ENCODE measurements at places on chromosomes 3 and 15. TPM values are rescaled to one million over a fixed set of nuclear protein-coding genes. Genes with fewer than 3 reads are reported as not detected.

DNA sequence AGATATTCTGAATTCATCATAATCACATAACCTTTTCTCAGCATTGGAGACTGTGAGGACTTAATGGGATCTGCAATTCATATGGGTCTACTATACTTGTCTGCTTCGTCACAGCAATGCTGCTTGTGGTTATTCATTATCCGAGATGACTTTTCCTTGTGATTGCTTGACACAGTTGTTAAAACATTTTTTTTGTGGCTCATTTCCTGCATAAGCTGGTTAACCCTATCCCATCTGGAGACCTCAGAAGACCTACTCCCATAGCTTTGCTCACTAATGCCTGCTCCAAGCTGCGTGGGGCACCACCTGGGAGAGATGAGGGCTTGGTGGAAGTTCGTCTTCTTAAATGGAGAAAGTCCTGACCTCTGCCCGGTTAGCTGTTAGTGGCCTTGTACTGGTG is 360.8 kb downstream of the CHST2 start:
- DNase-seq = no peak

DNA sequence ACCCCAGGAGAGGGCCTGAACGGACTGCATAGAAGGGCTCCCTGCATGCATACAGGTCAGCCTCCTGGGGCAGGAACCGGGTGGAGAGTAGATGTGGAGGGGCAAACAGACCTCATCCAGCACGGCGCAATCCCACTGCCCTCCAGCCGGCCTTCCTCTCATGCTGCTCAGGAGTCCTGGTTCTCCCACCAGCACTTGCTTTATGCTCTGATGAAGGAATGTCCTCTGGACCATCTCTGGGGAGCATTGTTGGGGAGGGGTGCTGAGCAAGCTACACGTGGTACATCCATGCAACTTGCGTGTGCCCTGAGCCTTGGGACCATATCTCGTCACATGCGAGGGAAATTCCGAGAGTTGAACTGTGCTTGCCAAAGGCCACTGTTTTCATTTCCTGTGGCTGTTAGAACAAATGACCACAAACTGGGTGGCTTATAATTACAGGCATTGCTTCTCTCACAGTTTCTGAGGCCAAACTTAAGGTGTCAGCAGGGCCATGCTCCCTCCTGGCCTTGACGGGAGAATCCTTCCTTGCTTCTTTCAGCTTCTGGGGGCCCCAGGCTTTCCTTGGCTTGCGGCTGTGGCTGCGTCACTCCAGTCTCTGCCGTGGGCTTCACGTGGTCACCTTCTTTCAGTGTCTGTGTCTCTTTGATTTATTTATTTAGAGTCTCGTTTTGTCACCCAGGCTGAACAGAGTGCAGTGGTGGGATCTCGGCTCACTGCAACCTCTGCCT is 12.2 kb downstream of the SELENOS start:
- DNase-seq = no peak

NR2E3 gene
- polyA plus RNA-seq = 7.4 TPM

TRH gene
- 0.34 TPM for polyA plus RNA-seq

GRCh38 chr3:68163062-68163461 is 508.6 kb upstream of the SUCLG2 start:
- no peak for DNase-seq

GRCh38 chr3:197841789-197842188 is 50.7 kb downstream of the LRCH3 start:
- DNase-seq = no peak

DNA sequence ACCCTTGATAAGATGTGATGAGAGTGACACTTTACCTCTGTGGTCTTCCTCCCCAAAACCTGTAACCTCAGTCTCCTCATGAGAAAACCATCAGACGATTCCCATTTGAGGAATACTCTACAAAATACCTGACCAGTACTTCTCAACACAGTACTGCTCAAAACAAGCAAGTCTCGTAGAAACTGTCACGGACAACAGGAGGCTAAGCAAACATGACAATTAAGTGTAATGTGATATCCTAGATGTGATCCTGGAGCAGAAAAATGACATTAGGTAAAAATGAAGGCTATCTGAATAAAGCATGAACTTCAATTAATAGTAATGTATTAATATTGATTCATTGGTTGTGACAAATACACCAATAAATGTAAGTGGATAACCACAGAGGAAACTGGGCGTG is 113.6 kb downstream of the CACNA2D3 start:
- DNase-seq = no peak

SCN11A gene
- polyA plus RNA-seq = 2.5 TPM

P2RY1 gene
- 4.8 TPM for polyA plus RNA-seq

DNA sequence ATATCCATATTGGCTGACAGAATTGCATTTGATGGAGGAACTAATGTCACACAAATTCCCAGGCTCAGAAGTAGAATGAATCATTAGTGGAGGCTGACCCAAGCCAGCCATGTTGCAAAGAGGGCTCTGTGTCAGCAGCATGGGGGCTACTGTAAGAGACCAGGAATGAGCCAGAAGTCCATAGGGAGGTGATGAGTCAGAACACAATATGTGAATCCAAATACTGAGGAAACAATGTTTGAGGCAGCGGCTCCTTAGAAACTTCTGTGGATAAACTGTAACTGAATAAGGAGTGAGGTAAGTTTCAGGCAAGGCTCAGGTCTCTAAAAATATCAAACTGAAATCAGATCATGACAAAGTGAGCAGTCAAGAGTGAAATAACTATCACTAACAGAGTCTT is 170.7 kb downstream of the WDR72 start:
- DNase-seq = no peak

DNA sequence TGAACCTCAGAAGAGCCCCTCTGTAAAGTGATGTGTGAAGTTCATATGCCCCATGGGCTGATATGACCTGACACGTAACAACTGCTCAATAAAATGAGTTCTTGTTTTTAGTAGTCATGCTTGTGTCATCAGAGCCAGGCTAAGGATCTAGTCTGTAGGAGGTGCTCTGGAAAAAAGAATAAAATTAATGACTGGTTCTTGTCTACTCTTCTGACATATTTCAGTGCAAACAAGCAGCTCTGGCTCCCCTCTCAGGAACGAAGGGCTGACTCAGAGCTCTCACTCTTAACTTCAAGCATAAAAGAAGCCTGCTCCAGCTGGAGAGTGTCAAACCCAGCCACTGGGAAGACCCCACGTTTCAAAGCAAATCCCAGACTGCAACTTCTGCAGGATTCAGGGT is 77.0 kb downstream of the LRIG1 start:
- no peak for DNase-seq

SKIL gene
- polyA plus RNA-seq = 28.2 TPM

- DNase-seq = no peak
Observed at GRCh38 chr15:63950911-63951481, 95.3 kb downstream of the DAPK2 start.

TGM4 gene
- polyA plus RNA-seq = not detected

DNA sequence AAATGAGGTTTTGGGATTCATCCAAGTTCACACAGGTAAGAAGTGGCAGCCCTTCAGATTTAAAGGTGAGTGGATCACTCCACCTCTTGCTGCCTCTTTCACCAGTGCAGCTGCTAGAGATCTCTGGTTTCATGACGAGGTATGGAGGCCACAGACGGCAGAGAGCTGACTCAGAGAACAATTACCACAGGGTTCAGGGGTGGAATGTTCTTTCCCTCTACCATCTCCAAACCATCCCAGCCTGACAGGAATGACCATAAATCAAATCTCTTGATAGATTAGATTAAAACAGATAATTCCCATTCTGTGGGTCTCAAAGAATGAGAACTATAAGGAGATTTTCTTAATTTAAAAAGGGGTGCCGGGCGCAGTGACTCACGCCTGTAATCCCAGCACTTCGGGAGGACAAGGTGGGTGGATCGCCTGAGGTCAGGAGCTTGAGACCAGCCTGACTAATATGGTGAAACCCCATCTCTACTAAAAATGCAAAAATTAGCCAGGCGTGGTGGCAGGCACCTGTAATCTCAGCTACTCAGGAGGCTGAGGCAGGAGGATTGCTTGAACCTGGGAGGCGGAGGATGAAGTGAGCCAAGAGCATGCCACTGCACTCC is 174.2 kb upstream of the ATP11B start:
- DNase-seq = no peak

GRCh38 chr15:61138156-61138555 is 90.9 kb downstream of the RORA start:
- DNase-seq = no peak

- DNase-seq = no peak
Observed at GRCh38 chr15:71575474-71576045, 234.8 kb upstream of the NR2E3 start.

DNA sequence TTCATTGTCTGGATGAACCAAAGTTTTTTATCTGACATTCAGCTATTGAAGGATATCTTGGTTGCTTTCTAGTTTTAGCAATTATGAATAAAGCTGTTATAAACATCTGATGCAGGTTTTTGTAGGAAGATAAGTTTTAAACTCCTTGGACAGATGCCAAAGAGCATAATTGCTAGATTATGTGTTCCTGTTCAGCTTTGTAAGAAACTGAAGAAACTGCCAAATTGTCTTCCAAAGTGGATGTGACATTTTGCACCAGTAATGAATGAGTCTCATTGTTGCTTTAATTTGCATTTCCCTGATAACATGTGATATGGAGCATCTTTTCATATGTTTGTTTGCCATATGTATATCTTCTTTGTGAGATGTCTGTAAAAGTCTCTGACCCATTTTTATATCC is 239.9 kb upstream of the TTC14 start:
- DNase-seq = no peak

CLPX gene
- polyA plus RNA-seq = 39.5 TPM

SSUH2 gene
- 3.5 TPM for polyA plus RNA-seq

DNA sequence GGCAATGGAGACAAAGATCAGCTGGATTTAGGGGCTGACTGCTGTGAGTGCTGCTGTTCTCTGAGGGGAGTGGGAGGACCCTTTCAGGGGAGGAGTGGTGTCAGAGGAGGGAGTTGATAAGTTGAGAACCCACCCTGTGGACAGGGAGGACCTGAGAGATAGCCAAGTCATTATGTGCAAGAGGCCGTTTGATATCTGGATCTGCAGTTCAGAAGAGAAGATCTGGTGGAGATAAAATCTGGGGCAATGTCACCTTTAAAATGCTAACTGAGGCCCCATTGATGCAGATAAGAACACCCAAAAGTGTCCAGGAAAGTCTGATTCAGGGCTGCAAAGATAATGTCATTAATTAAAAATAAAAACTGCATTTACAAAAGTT is 256.1 kb upstream of the HES1 start:
- no peak for DNase-seq

DNA sequence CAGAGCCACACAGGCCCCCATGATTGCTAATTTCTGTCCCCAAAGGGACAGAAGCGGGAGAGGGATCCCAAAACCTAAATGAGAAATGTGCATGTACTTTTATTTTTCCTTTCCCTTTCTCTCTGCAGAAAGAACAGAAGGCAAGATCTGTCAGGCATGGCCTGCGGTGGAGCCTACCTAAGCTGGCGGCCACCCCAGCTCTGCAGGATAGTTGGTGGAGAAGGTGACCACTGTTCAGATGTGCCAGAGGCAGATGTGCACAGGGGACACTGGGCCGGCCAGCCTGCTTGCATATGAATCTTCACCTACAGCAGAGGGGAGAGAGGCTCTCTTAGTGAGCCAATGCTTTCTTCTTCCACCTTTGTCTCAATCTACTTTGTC is 2.1 kb upstream of the AMOTL2 start:
- no peak for DNase-seq

GRCh38 chr15:78841376-78841706 is 30.1 kb upstream of the ADAMTS7 start:
- no peak for DNase-seq

DNA sequence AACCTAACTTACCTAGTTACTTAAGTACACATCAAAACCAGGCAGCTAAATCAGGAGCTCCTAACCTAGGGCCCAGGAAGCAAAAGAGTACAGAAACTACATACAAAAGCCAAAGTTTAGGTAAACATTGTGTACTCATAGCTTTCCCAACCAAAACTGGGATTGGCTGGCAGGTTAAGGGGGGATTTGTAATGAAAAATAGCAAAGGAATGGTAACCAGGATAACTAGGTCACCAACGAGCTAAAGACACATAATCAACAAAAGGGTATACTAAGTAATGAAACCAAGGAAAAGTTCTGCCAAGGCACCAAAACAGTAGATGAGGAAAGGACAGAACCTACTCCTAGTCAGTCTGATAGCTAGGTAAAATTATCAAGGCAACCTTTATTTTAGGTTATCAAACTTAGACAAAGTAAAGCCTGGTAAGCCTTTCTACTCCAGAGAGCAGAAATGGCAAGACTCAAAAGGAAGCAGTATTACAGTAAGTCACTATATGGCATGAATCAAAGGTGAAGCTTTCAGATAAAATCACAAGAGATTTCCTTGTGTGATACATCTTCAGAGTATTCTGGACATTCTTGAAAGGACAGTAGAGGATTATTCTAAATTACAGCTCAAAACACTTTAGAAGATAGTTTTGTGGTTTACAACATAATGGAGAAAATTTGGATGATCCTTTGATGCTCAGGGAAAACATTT is 10.2 kb downstream of the TRA2B start:
- DNase-seq = no peak

C3orf22 gene
- not detected for polyA plus RNA-seq

DNA sequence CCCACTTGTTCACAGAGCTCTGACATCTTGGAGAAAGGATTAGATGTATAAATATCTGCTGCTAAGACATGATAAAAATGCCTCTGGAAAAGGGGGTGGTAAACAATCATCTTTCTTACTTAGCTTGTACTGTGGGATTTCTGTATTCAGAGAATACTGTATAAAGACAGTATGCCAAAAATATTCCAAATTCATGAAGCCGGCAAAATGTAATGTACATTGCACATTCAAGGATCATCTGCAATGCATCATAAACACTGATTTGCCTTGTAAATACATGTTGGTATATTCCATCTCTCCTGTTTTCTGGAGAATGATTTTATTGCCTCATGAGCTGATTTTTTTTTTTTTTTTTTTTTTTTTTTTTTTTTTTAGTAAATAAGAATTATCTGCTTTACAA is 355.3 kb downstream of the ROBO1 start:
- DNase-seq = no peak

DNA sequence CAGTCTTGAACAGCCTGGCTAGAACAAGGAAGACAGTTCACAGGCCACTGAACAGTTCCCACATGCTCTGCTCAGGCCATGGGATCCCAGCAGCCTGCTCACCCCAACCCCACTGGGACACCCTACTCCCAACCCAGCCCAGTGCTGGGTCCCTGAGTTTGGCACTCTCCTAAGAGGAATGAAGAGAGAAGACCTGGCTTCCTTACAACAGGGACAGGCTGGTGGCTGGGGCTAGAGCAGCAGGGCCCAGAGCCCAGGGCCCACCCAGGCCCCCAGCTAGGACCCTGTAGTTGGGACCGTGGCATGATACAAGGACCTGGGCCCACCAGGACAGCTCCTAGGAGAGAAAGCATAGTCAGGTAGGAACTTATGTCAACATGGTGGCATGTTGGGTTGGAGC is 43.4 kb downstream of the SEMA3G start:
- no peak for DNase-seq

MED12L gene
- 10.0 TPM for polyA plus RNA-seq

GRCh38 chr3:100073714-100074307 is 40.5 kb downstream of the FILIP1L start:
- peak; percentile 78 for DNase-seq

DNA sequence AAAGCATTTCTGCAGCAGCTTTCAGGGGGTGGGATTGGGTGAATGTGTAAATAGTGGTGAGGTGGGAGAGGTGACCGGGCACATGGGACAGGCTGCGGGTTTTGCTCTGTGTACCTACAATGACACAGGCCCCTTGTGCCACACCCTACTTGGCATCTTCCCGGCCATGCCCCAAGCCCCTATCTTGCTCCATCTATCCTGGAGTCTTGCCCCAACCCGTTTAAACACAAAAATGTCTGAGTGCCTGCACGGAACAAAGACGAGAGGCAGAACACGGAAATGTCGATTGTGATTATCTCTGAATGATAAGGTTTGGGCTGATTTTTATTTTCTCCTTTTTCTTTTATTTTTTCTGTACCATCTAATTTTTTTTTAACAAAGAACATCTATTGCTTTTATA is 46.0 kb upstream of the SLC6A1 start:
- DNase-seq = no peak

GRCh38 chr3:160163229-160163878 is 61.9 kb upstream of the C3orf80 start:
- DNase-seq = peak; percentile 5
